Endothelial cell of umbilical vein (primary cell): ENCODE measurements at places on chromosomes 1 and 21. TPM values are rescaled to one million over a fixed set of nuclear protein-coding genes. Genes with fewer than 3 reads are reported as not detected.
A peak's percentile ranks its signal among the peaks of the same experiment; 100 is the strongest.

FCRL2 gene
- not detected in 2 replicates for total RNA-seq

TLCD4 gene
- 0.07 and 0.51 TPM in 2 replicates for total RNA-seq

IGSF9 gene
- 0.15 and 0.16 TPM in 2 replicates for total RNA-seq

SFN gene
- total RNA-seq, result 0.33 and 0.42 TPM in 2 replicates

AKNAD1 gene
- total RNA-seq, result not detected in 2 replicates

WNT3A gene
- not detected in 2 replicates for total RNA-seq

RHD gene
- not detected in 2 replicates for total RNA-seq

FAM163A gene
- total RNA-seq, result not detected in 2 replicates

DNAJC28 gene
- 0.82 and 1.0 TPM in 2 replicates for total RNA-seq

DNA sequence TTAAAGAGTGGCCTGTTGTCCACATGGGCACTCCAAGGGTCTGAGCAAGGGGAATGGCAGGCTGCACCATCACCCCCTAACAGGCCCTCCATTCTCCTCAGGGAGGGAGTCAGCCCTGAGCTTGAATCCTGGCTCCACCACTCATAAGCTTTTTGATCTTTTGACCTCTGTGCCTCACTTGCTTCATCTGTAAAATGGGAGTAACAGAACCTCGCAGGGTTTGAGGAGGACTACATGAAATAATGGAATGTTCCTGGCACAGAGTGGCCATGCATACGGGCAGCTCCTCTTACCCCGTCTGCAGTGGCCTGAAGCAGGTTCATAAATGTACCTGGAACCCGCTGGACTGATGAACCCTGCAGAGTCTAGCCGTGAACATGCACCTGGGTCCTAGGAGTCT lies 2.1 kb upstream of the XKR8 start:
- DNase-seq, result no peak

DNA sequence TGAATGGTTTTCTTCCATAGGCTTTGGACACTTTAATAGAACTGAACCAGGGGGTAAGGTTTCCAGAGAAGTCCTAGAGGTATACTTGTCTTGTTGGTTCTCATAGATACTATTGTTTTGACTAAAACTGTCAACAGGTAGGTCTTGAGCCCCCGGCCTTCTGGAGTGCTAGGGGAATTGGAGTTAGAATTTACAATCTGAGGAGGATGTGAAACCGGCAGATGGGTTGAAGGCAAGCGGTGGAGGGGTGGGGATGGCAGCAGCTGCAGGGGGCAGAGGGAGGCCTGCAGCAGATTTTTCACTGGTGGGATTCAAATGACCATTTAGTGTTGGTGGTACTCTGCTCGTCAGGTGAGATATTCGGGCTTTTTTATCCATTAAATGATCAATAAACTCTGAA lies 4.3 kb upstream of the CD1D start:
- DNase-seq, result no peak

GRCh38 chr1:42845866-42846256 lies 552 bp upstream of the ZNF691 start:
- DNase-seq, result no peak

- DNase-seq, result no peak
Observed at GRCh38 chr1:212438831-212439237, 6.1 kb downstream of the NENF start.

GRCh38 chr1:175514387-175514953 lies 228.9 kb downstream of the TNR start:
- DNase-seq, result peak; percentile 94

- no peak for DNase-seq
Observed at GRCh38 chr1:2595261-2595811, 8.8 kb downstream of the PRXL2B start.

- DNase-seq, result no peak
Observed at GRCh38 chr1:26038904-26039303, 7.0 kb downstream of the SLC30A2 start.

- DNase-seq, result peak; percentile 32
Observed at GRCh38 chr1:67211589-67212563, 45.6 kb downstream of the IL23R start.

- no peak for DNase-seq
Observed at GRCh38 chr1:237838904-237839534, 51.7 kb downstream of the ZP4 start.

DNA sequence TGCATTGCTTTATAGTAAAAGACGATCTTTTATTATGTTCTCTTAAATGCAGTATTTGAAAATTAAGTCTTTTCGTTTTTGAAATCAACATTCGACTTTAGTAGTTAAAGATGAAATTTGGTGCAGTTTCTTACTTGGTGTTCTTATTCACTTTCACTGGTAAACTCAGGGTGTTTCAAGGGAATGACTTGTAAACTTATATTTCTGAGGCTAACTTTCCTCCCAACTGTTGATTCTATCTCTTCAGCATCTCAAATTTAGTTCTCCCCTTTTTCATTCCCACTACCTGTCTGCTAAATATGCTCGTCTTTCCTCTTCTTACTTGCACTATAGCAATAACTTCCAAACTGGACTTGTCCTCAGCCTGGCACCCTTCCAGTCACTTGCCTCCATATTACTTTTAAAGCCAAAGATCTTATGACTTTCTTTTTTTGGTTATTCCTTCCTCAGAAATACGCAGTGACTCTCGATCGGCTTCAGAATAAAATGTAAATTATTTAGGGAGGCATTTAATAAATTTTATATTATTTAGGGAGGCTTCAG lies 988 bp downstream of the SLC35A3 start:
- no peak for DNase-seq

GRCh38 chr1:178486100-178487069 lies 10.4 kb downstream of the CLEC20A start:
- no peak for DNase-seq

DNA sequence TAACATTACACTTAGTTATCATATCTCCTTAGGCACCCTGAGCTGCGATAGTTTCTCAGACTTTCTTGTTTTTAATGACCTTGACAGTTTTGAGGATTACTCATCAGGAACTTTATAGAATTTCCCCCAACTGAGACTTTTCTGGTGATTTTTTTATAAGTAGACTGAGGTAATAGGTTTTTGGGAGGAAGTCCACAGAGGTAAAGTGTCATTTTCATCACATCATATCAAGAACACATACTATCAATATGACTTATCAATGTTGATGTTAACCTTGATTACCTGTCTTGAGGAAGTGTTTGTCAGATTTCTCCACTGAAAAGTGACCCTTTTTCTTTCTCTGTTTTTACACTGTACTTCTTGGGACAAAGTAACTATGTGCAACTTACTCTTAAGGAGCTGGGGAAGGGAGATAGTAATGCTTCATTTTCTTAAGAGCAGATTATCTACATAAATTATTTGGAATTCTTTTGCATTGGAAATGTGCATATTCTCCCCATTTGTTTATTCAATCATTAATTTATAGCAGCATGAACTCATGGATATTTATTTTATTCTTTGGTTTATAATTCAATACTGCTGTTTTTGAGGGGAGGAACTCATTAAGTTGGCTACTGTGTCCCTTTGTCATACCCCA lies 72.8 kb upstream of the HSD17B7 start:
- no peak for DNase-seq

- no peak for DNase-seq
Observed at GRCh38 chr1:241272828-241273227, 84.2 kb downstream of the RGS7 start.

DNA sequence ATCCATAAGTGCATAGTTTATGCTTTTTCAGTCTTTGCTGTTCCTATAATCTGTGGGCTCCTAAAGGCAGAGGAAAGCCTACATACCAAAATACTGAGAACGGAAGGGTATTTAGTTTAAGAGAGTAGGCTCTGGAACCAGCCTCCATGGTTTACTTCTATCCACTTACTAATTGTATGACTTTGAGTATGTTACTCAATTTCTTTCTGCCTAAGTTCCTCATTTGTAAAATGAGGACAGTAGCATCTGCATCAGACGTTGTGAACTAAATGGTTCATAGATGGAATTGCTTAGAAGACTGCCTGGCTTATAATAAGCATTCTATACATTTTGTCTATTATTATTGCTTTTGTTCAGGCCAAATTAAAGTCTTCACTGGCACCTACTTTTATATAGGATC lies 111.0 kb downstream of the NTNG1 start:
- no peak for DNase-seq

GRCh38 chr1:16410803-16411202 lies 26.4 kb downstream of the SPATA21 start:
- DNase-seq, result no peak

- DNase-seq, result no peak
Observed at GRCh38 chr1:1942753-1943656, 23.9 kb upstream of the TMEM52 start.

DNA sequence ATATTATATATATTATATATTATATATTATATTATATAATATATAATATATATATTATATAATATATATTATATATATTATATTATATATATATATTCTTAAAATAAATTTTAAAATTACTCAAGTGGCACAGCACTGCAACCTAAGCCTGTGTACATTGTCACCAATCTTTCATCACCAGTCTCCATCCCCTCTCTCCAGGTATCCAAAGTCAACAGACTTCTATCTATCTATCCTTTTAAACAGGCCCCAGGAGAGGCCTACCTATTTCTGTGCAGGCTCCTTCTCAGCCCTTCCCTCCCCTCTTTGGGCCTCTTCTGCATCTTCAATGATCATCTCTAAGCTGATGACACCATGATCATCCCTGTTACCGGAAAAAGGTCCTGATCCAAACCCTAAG lies 111.7 kb downstream of the RHOU start:
- DNase-seq, result no peak

DNA sequence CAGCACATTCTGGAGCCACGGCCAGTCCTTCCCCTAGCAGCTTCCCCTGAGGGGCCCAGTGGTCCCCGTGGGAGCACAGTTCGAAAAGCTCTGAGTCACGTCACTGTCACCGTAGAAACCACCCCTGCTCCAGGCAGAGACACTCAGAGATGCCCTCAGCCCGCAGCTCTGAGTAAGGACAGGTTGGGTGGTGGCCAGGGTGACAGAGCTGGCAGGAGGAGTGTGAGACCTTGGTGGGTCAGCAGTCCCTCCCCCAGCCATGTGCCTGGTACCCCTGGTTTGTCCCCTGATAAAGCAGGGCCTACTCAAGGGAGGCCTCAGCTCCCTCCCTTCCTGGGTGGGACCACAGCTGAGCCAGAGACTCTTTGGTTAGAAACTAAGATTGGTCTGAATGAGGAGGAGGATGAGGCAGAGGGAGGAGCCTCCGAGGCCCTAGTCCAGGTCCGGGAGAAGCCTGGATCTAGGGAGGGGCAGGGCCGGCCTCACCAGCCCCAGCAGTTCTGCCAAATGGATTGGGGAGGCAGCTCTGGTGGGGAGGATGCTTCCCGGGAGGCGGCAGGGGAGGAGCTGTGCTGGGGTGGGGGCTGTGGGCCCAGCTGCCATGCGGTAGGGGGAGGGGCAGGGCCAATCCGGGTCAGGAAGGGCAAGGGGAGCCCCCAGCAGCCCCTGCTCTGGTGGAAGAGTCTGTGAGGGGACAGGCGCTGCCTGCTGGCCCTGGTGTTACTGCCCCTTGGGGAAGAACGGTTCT lies 55.2 kb downstream of the SLC9A1 start:
- DNase-seq, result no peak

DNA sequence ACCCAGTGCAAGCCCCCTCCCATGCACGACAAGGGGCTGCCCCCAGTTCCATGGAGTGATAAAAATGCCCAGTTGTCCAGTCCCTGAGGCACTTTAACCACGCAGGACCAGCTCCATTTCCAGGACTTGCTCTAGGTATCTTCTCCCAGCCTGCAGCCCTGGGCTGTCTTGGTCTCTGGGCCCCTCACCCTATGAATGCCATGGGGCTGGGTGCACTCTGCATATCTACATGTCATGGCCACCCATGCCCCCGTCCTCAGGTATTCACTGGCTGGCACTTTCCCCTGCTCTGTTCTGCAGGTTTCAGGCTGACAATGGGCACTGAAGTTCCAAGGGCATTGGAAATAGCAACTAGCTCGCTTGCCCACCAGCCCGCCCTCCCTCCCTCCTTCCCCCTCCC lies 19.6 kb upstream of the C1orf174 start:
- no peak for DNase-seq

DNA sequence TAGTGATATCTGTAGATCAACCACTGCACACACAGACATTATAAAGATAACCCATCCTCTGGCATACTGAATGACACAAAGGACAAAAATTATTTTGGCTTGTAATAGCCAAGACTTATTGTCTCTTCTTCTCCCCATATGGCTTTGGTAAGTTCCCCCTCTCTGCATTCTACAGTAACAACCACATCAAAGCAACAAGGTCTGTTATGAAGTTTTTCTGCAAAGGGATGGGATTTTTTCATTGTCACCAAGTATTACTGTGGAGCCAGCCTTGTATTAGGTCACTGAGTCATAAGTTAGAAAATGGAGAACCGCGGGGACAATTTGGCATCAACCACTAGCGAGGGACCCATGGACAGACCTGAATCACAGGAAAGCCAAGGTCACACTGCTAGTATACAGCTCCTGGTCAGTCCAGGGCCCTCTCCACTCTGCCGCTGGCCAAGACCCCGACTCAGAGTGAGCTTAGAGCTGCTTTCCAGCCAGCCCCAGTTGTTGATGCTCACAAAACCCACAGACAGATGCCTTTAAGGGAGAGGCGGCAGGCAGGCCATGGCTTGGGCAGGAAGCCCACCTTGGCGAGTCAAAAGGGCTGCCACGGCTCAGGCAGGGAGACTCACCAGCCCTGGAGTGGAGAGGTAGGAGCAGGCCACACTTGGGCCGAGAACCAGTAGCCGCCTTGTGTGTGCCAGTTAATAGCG lies 6.0 kb downstream of the PABPC4 start:
- no peak for DNase-seq

GRCh38 chr1:211118407-211119102 lies 15.4 kb downstream of the KCNH1 start:
- no peak for DNase-seq

- DNase-seq, result no peak
Observed at GRCh38 chr1:228316589-228317387, 89.8 kb downstream of the TRIM11 start.

GRCh38 chr1:54172614-54173599 lies 20.1 kb upstream of the CDCP2 start:
- DNase-seq, result peak; percentile 72

DNA sequence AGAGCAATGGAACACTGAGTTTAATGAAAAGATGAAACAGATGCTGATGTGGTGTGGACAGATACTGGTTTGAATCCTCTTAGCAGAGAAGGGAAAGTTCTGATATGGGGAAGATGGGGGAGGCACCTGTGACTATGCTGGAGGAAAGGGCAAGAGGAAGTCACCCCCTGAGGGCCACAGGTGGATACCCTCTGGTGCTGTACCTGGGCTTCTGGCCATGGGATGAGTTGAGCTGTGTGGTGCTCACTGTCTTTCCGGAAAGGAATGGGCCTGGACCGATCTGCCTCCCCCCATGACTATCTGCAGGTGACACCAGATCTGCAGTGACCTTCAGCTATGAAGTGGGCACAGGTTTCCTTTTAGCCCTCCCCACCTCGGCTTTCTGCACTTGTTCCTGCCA lies 52.4 kb downstream of the IER5 start:
- no peak for DNase-seq

DNA sequence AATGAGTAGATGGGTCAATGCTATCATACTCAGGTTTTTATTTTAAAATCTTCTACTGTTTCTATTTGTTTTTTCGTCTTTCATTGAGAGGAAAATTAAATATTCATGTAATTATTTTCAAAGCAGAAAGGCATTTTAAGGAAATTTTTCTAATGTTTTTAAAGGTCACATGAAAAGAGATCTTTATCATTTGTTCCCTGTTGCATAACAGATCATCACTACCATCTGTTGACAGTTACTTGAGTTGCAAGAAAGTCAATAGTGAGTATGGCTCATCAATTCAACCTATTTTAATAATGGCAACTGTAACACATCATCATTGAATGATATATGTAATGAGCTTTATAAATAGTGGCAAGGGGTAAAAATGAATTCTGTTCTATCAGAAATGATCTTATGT lies 369.7 kb downstream of the DPYD start:
- DNase-seq, result no peak
